ENCODE measurements at places on chromosomes 11 and 22.

DNA sequence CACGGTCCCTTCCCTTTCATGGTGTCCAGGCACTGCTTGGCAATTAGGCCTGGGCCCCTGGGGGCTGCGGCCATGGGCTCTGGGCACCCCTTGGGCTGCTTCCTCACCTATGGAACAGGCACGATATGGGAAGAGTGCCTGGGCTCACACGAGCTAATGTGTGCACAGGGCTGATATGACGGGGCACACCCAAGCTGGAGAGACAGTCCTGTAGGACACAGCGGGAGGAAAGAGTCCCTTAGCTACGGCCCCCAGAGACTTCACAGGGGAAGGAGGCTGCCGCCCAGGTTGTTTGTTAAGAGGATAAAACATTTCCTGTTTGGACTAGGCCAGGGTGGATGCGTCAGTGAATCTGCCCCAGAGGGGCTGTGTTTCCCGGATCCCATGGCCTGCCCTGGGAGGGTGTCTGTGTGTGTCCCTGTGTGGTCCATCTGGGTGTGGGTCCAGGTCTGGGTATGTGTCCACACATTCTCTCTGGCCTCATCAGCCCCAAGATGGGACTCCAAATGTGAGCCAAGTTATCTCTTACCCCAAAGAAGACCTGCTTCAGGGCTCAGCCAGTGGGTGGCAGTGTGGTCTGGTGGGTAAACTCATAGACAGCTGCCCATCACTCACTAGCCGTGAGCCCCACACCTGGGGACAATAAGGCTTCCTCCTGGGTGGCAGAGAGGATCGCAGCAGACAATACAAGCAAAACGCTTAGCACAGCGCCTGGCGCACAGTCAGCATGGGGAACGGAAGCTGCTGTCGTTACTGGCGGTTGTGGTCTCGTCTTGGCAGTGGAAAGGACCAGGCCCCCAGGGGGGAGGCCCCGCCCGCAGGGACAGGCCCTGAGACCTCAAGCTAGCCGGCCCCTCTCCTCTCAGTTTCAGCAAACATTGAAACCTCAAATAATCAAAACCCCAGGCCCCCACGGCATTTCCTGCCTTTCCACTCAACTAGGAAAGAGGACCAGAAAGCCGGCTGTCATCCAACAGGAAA, 3.2 kb upstream of the EMID1 start:
- peak; percentile 24 for DNase-seq

DNA sequence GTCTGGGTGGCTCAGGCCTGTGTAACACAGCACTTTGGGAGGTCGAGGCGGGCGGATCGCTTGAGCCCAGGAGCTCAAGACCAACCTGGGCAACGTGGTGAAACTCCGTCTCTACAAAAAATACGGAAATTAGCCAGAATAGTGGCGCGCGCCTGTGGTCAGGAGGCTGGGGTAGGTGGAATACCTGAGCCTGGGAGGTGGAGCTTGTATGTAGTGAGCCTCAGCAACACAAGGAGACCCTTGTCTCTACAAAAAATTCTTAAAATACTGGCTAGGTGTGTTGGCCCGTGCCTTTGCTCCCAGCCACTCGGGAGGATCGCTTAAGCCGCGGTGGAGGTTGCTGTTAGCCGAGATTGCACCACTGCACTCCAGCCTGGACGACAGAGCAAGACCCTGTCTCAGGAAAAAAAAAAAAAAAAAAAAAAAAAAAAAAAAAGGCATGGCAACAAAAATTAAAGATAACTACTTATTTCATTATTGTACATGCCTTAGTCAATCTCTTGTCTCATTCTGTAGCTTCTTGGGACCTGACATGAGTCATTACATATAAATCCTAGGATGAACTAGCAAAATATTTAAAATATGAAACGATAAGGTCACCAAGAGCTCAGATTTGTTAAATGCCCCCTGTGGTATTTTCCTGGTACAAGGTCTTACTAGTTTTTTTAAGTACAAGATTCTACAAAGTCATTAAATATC, 1.1 kb downstream of the TAF1D start:
- no peak for DNase-seq

- no peak for DNase-seq
Measured at GRCh38 chr22:43053176-43053575, 36.0 kb downstream of the TTLL1 start.

- no peak for DNase-seq
Measured at GRCh38 chr11:78032090-78032489, 9.0 kb upstream of the KCTD14 start.

DNA sequence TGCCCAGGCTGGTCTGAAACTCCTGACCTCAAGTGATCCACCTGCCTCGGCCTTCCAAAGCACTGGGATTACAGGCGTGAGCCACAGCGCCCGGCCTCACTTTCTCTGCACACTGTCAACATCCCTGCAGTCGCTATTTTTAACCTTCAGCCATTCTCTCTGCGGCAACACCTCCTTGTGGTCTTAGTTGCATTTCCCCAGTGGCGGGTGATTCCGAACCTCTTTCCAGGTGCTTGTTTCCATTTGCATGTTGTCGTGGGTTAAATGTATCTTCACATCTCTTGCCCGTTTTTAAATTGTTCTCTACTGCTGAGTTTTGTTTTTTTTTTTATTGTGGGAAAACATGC, 2.2 kb upstream of the SCT start:
- DNase-seq: no peak

DNA sequence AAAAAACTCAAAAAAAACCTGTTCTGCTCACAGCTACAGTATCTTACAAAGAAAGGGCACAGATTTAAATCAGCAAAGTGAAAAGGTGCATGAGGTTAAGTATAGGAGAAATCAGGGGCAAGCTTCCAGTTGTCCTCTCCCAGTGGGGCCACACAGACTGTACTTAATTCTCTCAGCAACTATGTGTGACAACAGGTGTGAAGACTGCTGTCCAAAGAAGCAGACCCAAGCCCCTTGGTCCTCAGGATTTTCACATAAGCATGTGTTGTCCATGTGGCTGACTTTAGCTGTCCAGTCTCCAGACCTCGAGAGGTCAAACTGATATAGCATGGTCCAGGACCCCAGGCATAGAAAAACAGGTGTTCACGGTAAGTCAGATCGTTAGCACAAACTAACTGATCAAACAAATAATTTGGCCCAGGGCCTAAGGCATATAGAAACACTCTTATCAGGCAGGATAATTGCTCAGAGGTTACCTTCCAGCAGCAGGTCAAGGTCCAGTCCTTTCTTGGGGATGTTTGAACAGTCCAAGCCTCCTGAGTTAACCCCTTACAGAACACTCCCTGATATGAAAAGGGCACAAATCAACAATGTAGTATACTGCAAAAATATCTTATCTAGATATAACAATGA, 21.1 kb upstream of the CSTF3 start:
- DNase-seq: no peak

GRCh38 chr11:6634534-6634933, 15.3 kb upstream of the TPP1 start:
- DNase-seq: no peak

- no peak for DNase-seq
Measured at GRCh38 chr11:132838627-132839026, 693.7 kb downstream of the OPCML start.

GRCh38 chr11:86565801-86566312, 106.6 kb downstream of the ME3 start:
- DNase-seq: no peak

GRCh38 chr11:70751142-70751734, 352.9 kb downstream of the CTTN start:
- no peak for DNase-seq

- no peak for DNase-seq
Measured at GRCh38 chr22:46589141-46589748, 30.9 kb upstream of the GRAMD4 start.

GRCh38 chr11:113554526-113554925, 79.3 kb upstream of the DRD2 start:
- no peak for DNase-seq

- DNase-seq: no peak
Measured at GRCh38 chr22:38346506-38346905, 29.3 kb upstream of the CSNK1E start.

GRCh38 chr22:20279662-20280134, 11.6 kb upstream of the RTN4R start:
- DNase-seq: no peak

DNA sequence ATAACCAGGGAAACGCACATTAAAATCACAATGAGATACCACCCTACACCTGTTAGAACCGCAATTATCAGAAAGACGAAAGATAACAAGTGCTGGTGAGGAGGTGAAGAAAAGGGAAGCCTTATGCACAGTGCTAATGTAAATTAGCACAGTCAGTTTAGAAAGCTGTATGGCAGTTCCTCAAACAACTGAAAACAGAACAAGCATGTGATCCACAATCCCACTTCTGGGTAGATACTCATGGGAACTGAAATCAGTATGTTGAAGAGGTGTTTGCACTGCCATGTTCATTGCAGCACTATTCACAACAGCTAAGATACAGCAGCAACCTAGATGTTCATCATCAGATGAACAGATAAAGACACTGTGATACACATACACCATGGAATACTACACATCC, 75.0 kb upstream of the CCND1 start:
- no peak for DNase-seq

GRCh38 chr11:57729479-57729878, 11.8 kb upstream of the SELENOH start:
- no peak for DNase-seq

DNA sequence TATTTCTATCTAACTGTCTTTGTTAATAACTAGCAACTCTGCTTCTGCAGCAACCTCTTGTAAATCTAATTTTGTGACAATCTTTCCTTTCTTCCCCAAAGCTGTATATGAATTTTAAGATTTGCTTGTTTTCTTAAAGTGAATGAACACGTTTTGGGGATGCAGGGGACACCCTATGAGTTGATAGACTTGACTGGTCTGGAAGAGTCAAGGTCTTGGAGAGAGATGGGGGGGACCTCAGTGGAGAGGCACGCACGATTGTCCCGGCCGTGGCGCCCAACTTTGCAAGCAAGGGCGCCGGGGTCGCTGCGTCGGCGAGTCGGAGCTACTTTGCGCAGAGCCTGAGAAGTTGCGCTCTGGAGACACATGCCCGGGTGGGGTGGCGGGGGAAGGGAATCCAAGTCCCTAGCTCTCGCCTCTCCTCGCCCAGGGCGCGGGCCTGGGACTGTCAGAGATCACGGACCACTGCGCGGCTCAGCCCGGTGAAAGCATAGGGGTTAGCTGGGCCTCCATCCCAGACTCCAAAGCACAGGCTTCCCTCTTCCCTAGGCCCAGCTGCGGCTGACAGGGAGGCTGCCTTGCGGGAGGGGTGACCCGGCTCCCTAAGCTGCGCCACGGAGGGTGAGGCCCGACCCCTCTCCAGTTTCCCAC, 854 bp downstream of the ABCC8 start:
- DNase-seq: no peak

DNA sequence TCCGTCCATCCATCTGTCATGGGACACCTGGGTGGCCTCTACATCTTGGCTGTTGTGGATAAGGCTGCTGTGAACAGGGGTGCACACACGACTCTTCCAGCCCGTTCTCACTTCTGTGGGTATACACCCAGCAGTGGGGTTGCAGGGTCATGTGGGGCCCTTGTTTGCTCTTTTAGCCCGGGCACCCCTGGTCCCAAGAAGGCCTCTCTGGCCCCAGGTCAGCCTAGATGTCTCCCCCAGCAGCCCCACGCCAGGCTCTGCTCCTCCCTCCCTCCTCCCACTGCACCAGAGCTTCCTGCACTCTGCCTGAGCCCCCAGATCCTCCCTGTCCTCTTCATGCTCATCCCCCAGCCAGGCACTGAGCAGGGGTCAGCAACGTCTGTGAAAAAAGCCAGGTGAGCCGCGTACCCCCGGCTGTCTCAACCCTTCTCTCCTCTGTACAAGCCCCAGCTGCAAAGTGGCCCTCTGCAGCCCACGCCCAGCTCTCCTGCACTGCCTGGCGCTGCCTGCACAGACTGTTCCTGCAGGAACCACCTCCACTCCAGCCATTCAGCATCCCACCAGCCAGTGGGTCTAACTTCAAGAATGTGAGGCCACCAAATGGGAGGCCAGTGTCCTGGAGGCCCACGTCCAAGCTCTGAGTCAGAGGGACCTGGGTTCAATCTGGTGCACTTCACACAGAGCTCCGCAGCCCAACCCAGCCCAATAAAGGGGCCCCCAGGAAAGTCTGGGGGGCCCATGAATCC, 1508.9 kb downstream of the BRD1 start:
- DNase-seq: no peak

DNA sequence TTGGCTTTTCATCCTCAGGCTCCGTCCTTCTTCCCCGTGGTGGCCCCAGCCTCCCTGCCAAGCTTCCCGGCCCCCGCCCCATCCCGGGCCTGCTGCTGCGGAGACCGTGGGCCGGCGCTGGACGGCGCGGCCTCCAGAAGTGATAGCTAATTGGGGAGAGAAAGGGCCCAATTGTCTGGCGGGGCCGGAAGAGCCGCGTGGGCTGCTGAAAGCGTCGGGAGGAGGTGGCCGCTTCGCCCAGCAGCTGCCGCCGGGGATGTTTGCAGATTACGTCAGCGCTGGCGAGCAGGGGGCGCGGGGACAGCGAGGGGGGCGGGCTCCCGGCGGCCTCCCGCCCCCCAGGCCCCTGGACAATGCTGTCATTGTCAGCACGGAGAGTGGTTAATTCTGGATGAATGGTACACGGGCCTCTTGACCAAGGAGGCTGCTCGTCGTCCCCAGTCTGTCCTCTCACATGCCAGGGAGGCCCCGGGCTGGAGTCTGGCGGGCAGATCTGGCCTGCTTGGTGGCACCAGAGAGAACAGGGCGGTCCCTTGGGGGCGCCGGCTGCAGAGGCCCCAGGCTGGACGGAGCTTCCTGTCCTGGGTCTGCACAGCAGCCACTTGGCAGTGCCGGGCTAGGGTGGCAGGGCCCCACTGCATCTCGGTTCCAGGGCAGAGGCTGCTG, 1.6 kb downstream of the SMIM38 start:
- DNase-seq: no peak

DNA sequence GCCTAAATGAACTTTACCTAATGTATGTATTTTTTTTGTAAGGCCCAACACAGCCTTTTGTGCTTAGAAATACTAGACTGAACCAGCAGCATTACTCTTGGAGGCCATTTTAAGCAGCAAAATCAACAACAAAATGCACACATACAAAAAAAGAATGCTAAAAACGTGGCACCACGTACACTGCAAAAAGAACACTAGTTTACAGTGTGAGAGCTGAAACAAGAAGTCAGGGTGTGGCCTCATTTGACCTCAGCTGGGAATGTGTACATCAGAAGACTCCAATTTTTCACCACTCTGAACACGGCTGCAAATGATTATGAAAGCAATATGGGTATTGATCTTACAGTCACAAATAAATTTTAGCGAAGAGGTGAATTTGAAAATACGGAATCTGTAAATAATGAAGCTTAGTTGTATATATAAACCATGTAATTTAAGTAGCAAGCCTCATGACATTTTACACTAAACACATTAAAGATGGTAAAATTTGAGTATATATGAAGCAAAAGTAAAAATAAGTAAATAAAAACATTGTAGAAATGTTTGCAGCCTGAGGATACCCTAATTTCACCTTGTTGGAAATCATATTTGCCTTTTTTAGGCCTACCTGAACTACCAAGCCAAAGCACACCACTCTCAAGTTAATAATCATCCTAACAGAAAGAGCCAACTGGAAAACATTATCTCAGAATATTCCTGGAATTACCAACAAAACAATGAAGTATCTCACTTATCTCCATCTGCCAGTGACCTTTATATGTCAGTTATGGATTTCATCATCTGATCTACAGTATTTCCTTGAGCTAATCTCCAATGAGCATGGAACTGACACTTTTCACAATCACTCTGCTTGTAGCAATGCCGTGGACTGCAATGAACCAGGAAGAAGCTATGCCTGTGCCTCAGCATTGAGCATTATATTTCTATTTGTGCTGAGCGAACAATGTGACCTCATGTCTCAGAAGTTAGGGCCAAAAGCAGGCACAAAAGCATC, 319.5 kb upstream of the FAT3 start:
- DNase-seq: no peak

GRCh38 chr11:117414724-117415123, 87.1 kb downstream of the CEP164 start:
- no peak for DNase-seq

All from stimulated activated CD8-positive, alpha-beta memory T cell treated with anti-CD3 and anti-CD28 coated beads, Interleukin-4, amount 100 ng/mL, for 4 hours (primary cell).